HCT116 (cell line): ENCODE measurements at places on chromosomes 5 and 9.

- no peak for DNase-seq
Observed at GRCh38 chr5:97839341-97840086, 656.5 kb upstream of the RIOK2 start.

DNA sequence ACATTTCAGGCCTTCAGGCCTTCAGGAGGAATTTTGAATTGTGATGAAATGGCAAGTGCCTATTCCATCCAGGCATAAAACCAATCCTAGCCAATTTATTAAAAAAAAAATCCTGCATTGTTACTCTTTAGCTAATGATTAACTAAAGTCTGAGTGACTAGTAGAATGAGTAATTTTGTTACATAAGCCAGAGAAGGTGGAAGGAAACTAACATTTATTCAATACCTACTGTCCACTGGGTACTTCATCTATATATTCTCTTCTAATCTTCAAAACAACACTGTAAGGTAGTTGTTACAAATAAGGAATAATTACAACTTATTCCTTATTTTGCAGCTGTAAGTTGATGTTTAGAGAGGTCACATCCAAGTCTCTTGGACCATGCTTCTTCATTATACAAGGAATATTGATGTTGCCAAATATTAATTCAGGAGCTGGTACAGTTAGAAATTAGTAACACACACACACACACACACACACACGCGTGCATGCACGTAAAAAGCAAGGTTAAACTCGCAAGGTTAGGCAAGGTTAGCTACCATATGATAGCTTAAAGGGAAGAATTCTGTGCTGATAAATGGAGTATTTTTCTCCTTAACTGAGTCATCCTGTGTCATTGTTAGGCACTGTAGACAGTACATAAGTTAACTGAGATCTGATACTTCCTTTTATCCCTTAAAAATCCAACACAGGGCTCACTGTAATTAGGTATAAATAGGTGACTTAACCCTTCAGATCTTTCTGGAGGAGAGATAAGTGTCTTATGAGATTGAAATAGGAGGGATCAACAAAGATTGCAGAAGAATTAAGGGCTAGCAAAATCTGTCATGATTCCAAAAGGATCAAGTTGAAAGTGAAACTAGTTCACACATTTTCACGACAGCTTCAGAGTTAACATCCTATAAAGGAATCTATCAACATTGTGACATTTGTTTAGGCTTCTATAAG lies 596.9 kb downstream of the PDE4D start:
- no peak for DNase-seq

DNA sequence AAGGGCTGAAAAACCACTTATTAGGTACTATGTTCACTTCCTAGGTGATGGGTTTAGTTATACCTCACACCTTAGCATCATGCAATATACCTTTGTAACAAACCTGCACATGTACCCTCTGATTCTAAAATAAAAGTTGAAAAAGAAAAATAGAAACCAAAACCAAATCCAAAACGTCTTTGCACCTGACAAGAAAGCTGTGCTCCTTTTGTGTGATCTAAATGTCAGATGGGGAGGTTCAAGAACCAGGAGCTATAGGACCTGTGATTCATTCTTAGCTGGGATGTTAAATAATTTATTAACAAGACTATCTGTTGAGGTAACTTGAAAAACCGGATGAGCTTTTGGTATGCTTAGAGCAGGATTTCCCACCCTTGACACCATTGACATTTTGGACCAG lies 16.9 kb upstream of the TNFSF15 start:
- no peak for DNase-seq

DNA sequence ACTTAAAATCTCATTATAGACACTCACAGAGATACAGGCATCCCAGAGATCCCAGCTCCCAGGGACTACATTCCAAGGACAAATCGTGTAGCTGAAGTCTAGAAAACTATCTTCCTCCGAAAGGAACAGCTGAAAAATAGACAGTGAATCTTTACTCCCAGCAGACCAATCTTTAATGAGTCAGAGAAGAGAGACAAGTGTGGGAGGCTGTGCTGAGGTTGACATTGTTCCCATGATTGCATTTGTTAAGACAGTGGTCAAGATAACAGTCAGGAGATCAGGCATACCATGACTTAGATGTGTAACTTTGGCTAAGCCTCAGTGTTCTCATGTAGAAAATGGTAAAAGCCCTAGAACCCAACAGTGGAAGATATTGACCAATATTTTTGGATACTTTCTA lies 120.7 kb downstream of the PAPPA start:
- no peak for DNase-seq

DNA sequence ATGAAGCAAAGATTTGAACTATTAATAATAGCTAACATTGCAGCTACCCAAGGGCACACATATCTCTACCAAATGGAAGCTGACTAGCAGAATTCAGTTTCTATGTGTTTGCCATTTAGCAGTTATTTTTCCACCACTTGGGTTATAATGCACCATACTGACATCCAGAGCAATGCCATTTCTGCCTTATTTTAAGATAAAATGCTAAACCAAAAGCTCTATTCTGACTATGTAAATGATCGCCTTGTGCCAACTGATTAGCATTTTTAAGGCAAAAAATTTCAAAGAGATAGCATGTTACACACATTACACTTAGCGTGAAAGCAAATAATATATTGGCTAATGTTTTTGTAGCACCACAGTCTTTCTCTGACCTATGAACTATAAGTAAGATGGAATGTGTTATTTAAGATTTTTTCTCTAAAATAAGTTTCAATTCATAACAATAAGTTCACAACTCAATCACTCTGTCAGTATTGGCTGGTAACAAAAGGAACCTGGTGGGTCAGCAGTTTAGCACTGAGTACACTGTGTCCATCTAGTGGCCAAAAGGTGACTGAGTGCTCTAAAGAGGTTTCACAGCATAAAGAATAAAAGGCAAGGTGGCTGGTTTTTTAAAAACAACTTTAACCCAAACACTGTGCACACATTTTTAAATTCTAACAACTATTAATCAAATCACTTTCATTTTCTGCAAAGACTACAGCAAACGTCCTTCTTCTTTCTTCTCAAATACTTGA lies 443.5 kb downstream of the PDE4D start:
- DNase-seq, result no peak

- DNase-seq, result no peak
Observed at GRCh38 chr5:150623152-150623877, 17.1 kb upstream of the SYNPO start.

DNA sequence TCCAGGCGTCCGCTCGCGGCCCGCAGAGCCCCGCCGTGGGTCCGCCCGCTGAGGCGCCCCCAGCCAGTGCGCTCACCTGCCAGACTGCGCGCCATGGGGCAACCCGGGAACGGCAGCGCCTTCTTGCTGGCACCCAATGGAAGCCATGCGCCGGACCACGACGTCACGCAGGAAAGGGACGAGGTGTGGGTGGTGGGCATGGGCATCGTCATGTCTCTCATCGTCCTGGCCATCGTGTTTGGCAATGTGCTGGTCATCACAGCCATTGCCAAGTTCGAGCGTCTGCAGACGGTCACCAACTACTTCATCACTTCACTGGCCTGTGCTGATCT lies 294 bp downstream of the ADRB2 start:
- no peak for DNase-seq

DNA sequence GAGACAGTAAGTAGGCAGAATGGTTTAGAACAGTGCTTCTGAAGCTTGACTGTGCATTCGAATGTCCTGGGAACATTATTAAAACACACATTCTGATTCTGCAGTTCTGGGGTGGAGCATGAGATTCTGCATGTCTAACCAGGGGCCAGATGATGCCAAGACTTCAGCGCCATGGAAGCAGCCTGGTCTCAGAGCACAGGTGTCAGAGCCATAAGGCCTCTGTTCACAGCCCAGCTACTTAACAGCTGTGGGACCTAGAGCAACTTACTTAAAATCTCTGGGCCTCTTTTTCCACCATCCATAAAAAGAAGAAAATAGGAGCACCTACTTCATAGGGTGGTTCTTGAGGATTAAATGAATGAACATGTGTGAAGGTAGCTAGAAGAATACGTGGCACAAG lies 84.0 kb downstream of the GNAQ start:
- no peak for DNase-seq

DNA sequence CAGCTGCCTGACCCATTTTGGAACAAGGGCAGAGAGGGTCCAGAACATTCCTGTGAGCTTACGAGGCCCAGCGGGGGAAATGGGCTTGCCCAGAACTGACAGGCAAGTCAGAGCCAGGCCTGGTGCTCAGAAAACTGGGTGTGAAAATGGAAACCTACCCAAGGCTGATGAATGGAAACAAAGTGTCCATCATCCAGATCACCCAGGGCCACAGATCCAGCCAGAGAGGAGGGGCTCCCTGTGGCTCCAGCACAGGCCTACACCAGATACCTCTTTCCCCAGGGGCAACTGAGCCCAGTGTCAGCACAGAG lies 3.1 kb downstream of the CLTB start:
- DNase-seq, result no peak

DNA sequence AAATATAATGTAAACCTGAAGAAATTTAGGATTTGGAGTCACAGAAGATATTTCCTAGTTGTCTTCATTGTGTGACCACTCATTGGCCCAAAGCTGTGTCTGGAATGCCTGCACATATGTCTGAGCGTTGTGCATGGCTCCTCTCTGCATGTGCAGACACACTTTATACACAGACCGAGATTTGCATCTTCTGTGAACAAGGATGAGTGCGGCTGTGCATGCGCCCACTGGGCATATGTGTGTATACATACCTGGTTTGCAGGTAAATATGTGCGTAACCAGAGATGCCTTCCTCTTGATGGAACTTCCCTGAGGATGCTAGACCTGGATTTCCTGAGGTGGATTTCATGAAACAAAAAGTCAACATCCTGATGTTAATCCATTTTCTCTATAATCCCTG lies 19.1 kb downstream of the PHF2 start:
- no peak for DNase-seq

DNA sequence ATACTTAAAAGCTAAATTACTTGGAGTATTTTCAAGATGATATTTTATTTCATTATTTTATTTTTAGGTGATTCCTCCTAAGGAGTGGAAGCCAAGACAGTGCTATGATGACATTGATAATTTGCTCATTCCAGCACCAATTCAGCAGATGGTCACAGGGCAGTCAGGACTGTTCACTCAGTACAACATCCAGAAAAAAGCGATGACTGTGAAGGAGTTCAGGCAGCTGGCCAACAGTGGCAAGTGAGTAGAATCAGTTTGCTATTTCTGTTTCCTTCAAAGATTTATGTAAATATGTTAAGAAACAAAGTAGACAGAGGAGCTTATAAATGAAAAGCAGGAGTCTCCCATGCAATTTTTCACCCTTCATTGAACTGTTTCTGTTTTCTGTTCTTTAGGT lies 47.8 kb downstream of the KDM4C start:
- DNase-seq, result no peak

DNA sequence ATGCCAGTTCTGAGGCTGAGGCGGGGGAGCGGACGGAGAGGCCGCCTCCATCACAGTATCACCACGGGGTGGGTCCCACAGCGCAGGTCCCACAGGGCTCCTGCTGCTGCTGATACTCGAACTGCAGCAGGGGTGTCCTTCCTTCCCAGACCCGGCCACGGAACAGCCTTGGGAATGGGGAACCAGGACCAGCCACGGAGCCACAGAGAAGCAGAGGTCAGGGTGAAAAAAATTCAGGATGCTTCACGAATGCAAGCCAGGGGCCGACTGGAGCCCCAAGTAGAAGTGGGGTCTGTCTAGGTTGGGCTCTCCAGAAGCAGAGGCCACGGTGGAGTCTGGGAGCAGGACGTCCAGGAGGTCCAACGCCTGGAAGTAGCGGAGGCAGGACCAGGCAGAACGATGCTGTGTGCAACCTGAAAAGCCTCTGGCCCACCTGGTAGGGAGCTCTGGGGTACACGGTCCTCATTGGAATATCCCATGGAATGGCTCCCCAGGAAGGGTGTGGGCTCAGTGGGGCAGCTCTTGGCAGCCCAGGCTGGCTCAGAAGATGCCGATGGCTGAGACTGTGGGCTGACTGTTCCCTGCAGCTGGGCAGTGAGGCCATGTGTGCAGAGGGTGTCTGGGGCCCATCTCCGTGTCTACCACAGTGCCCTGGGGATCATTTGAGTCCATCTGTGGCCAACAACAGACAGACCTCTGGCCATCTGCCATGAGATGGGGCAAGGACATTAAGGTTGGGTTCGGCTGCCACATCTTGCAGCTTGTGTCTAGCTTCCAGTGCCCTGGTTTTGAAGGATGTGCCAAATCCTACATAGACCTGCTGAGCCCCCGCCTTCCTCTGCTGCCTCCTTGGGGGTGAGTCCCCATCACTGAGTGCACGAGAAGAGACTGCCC lies 66.9 kb upstream of the FCN1 start:
- no peak for DNase-seq

DNA sequence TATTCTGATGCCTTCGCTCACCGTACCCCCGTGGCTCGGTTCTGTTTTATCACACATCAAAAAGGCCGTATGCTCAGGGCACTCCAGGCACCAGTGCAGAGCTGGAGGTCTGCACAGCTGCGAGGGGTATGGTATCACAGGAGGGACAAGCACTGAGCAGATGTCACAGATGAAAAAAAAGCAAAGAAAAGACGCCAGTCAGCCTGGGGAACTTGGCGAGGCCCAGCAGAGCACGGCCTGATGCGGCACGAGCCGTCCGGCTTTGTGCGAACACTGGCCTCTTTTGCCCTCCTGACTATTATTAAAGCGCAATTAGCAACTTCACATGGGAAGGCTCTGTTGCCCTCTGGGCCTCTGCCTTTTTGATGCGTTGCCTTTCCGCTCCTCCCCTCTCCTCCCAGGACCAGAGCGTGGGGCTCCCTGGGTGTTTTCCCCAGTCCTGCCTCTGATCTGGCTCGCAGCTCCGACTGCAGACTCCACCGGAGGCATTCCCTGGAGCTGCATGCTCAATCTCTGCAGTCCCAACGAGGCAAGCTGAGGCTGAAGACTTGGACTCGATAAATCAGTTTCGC lies 44.4 kb downstream of the AK8 start:
- no peak for DNase-seq

- DNase-seq, result no peak
Observed at GRCh38 chr9:127308652-127309434, 44.3 kb downstream of the GARNL3 start.

GRCh38 chr5:95866435-95867040 lies 44.0 kb upstream of the GLRX start:
- no peak for DNase-seq

GRCh38 chr5:32090026-32090754 lies 83.9 kb downstream of the GOLPH3 start:
- DNase-seq, result no peak

- no peak for DNase-seq
Observed at GRCh38 chr9:113570106-113570505, 106.6 kb downstream of the RGS3 start.

GRCh38 chr5:150075233-150075632 lies 11.1 kb downstream of the CSF1R start:
- no peak for DNase-seq

- no peak for DNase-seq
Observed at GRCh38 chr5:83363111-83363885, 108.2 kb upstream of the VCAN start.

GRCh38 chr5:10169359-10169758 lies 80.3 kb downstream of the ATPSCKMT start:
- DNase-seq, result no peak

DNA sequence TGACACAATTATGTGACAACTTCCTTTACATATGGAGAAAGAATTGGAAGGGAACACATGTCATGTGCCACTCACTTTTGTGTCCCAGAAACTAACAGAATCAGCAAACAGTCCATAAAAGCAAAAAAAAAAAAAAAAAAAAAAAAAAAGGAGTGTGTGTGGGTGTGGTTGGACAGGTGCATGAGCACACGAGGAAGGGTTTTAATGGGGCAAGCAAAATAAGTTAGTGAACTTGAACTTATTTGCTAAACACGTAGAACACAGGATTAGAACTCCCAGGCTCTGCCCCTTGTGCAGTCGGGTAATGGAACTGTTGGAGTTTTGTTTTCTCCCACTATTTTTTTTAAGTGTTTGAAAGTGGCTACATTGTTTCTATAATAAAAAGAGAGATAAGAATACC lies 74.8 kb upstream of the PJA2 start:
- DNase-seq, result no peak
